Stimulated activated CD4-positive, alpha-beta T cell treated with anti-CD3 and anti-CD28 coated beads, Interleukin-12 subunit alpha, Interleukin-12 subunit beta, amount 100 ng/mL, for 24 hours (primary cell): ENCODE measurements at places on chromosomes 13 and 19.

DNA sequence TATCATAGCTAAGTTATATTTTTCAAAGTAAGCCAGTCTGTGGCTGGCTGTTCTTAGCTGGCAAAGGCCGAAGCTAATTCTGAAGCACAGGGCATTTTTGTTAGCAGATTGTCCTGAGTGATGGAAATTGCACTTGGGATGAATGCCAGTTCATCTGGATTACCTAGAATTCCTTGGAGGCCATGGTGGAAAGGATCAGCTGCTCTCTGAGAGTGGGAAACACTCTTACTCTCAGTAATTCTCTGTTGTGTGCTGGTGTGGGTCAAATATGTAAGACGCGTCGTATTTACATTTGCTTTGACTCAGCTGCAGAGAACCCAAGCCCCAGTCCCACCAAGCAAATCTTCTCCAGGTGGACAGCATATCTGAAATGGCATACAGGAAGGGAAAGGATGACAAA lies 60.7 kb upstream of the C1QTNF9B start:
- no peak for DNase-seq

- DNase-seq: no peak
Measured at GRCh38 chr13:26488236-26489003, 69.1 kb upstream of the WASF3 start.

DNA sequence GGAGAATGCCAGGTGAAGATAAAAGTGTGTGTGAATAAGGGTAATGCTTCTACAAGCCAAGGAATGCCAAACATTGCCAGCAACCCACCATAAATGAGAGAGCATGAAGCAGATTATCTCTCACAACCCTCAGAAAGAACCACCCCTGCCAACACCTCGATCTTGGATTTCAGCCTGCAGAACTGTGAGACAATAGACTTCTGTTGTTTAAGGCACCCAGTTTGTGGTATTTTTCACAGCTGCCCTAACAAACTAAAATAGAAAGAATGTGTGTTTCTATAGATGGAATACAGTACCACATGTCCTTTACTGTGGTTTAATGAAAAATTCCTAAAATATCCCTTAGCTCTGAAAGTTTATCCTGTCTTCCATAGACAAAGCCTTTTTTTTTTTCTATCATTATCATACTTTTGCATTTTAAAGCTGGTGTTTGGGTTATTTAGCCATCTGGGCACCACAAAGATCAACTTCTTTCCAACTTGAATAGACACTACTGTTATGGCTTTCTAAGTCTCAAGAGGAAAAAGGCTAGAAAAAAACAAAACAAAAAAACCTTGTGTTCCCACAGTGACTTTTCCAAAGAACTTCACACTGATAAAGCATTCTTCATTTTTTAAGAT lies 505.6 kb downstream of the KCTD12 start:
- DNase-seq: no peak

GRCh38 chr19:41373993-41374392 lies 2.3 kb upstream of the TMEM91 start:
- DNase-seq: no peak

GRCh38 chr19:19077103-19077502 lies 13.3 kb downstream of the SLC25A42 start:
- no peak for DNase-seq

- DNase-seq: no peak
Measured at GRCh38 chr13:113126265-113127150, 3.9 kb downstream of the F10 start.

DNA sequence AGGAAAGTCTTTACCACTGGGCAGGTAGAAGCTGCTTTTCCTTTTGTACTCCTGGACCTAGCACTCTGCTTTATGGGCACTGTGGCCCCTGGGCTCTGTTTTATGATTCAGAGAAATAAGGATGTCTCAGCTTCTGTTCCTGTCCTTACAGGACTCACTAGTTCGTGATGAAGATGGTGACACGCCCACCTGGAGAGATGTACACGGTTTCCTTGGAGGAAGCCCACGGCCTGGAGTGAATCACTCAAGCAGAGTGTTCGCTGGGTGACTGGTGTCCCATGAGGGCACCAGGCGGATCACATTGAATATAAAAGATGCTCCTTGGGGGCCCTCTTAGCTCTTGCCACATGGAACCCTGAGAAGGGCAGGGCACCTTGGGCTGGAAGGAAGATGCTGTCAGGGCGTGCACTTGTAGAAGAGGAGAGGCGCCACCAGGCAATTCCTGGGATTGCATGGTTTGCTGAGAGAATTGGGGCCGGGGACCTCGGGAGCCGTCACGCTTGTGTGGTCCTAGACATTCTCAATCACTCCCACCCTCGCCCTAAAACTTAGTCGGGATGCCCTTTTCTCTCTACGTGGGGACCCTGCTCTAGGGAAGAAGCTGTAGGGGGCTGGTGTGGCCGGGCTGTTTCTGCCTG lies 202.6 kb downstream of the TSHZ3 start:
- no peak for DNase-seq

GRCh38 chr13:48583859-48584311 lies 51.0 kb upstream of the RCBTB2 start:
- DNase-seq: no peak

- no peak for DNase-seq
Measured at GRCh38 chr13:112603641-112604225, 15.8 kb upstream of the TUBGCP3 start.

DNA sequence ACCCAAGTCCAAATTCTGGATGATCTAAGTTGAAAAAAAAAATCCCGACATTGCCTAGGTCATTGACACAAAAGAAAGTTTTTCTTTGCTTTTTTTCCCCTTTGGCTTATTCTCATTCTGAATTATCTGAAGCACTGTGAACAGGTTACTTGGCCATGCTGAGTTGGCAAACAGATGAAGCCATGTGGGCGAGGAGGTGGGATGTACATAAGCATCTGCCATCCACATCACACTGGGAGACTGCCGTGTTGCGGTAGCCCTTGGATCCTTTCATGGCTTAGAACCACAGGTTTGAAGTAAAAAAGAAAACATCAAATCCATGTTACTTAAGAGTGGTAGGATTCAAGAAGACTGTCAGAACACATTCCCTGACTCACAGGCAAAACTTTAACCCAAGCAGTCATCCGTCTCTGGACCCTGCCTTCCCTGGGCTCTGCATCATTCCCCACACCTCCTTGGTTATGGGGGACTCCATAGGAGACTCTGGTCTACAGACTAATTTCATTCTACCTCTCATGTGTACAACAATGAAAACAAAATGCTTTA lies 242.5 kb upstream of the SERP2 start:
- DNase-seq: no peak

DNA sequence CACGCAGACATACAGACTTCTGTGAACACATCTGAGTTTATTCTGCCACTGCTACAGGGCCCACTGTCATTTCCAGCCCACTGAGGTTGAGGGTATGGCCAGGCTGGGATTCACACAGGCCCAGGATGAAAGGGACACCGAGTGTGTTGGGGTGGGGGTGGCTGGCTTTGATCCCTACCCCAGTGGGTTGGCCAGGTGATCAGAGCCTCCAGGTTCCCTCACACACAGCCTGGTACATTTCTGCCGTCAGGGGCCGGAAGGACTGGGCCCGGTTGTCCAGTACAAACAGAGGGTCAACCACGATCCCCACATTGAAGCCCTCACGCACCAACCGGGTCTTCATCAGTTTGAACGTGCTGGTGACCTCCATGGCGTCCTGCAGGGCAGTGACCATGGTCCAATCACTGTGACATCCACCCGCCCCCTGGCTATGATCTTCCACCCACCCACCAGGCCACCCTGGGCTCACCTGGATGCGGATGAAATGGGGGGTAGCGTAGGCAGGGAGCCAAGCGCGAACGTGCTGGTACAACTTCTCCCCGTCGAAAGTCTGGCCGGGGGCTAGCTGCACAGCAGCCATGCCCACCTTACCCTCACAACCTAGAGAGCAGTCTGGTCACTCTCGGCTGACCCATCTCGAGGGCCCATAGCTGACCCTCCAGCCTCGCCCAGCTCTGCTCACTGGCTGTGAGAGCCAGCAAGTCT lies 13.3 kb downstream of the SLC27A5 start:
- DNase-seq: no peak

DNA sequence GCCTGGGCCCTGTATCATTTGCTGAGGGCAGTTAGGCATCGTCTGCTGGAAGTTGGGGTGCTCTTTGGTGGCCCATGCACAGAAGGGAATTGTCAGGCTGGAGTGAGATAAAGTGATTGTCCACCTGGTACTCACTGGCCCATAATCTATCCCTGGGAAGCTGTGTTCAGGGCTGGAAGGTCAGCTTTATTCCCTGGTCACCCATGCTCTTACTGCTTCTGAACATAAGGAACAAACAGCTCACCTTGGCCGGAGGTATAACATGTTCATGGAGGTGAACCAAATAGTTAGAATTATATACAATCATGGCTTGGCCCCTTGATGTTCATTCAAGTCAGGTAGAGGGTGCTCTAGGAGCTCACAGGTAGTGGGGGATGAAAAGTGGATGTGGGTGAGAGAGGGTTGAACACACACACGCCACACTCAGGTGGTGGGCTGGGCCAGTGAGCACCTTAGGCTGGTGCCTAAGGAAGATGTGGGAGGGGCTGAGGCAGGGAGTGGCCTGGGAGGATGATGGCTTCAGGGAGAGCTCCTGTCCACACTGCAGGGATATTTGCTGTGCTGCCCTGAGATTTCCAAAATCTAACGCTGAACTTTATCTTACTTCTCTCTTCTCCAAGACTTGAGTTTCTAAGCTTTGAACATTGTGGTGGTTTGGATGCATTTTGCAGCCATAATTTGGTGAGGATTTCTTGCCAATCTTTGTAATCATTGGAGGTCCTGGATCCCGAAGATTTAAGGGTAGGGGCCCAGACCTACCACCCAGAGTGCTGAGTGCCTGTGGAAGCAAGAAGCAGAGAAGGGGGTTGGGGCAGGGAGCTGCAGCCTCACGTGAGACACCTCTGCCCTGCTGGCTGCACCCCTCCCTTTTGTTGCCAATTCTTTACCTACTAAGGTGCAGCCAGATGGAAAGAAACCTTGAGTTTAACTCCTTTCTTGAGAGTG lies 420.6 kb downstream of the ZNF536 start:
- DNase-seq: no peak
